ENCODE measurements at places on chromosomes 7 and 10.

- no peak for DNase-seq
Measured at GRCh38 chr7:157961731-157962457, 625.1 kb downstream of the DNAJB6 start.

DNA sequence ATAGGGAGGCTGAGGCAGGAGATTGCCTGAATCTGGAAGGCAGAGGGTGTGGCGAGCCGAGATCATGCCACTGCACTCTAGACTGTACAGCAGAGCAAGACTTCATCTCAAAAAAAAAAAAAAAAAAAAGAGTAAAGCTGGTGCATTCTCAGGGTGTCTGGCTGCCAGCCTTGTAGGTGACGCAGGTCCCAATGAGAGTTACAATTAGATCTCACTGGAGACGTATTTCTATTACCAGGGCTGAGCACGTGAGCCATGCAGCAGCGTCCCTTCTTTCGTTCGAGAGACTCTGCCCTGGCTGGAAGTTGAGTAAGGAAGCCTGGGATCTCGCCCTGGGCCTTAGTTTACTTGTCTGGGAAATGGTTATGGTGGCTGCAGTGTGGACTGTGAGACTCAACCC is 22.4 kb upstream of the ZMIZ1 start:
- DNase-seq, result no peak

DNA sequence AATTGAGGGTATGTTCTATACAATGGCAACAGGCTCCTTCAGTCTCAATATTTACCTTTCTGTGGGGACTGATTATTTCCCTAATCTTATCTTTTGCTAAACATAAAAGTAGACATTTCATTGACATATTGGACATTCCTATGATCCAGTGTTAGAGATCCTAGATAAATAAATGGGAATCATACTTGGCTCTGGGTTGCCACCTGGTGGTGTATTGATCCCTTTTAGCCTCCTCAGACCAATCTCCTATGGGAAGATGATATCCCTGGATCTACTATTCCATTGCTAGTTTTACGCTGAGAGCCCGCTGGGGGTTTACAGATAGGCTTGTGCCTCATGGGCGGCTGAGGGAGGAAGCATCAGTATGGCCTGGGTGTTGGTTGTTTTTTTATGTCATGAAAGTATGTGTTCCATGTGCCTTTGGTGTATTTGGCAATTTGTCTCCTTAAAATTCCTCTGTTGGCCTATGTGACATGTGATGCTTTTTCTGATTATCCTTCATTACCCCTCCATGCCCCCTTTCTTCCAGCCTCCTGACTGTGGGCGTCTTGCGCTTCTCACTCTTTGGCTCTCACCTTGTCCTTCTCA is 18.8 kb downstream of the CELF2 start:
- DNase-seq, result no peak

DNA sequence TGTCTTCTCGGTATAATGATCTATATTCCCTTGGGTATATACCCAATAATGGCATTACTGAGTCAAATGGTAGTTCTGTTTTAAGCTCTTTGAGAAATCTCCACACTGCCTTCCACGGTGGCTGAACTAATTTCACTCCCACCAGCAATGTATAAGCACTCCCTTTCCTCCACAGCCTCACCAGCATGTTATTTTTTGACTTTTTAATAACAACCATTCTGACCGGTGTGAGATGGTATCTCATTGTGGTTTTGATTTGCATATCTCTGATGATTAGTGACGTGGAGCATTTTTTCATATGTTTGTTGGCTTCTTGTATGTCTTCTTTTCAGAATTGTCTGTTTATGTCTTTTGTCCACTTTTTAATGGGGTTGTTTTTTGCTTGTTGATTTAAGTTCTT is 33.6 kb downstream of the KIAA1217 start:
- DNase-seq, result no peak

- no peak for DNase-seq
Measured at GRCh38 chr10:47317251-47317650, 5.0 kb upstream of the GDF2 start.

GRCh38 chr7:149624006-149624405 is 126.4 kb upstream of the ZNF746 start:
- peak; percentile 52 for DNase-seq

DNA sequence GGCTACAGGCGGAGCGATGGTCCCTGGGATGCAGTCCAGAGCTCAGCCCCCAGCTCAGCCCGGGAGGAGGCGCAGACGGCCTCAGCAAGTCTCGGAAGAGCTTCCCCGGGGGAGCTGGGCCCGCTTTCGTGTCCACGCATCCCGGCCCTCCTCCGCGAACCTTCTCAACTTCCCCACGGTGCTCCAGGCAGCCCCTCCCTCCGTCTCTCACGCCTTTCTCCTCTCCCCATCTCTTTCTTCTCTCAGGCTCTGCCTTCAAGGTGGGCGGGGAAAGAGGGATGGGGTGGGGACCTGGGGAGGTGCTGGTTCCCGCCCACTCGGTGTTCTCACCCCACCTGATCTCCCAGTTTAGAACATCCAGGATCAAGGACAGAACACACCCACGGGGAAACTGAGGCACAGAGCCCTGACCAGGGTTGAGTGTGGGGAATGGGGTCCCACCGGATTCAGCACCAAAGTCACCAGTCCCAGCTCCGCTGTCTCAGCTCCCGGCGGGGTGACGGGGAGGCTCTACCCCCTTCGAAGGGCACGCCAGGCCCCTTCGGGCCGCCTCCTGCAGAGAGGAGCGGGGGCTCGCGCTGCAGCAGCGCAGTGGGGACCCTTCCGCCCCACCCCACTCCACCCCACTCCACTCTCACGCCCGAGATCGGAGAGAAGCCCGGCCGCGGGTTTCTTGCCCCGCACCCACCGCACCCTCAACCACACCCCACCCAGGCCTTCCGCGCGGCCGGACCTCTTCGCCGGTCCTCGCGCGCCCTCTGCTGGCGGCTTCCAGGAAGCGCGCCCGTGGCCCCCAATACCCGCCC is 18.2 kb downstream of the POLL start:
- peak; percentile 85 for DNase-seq

GRCh38 chr7:44172803-44173424 is 16.3 kb downstream of the GCK start:
- DNase-seq, result no peak

DNA sequence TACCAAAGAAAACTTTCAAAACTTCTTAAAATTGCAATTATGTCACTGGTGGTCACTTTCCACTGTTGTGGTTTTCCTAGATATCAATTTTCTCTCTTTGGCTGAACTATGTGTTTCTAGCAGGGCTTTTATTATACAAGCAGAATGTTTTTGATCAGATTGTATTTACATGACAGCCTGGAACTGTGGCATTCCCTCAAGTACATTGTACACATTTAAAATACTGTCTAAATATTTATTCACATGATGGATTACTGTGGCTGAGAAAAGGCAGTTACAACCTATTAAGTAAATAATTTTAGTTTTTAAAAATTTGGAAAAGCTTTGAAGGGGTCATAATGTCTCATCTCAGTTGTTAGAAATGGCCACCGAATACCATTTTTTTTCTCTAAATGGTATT is 231.9 kb upstream of the PPP1R3A start:
- no peak for DNase-seq

DNA sequence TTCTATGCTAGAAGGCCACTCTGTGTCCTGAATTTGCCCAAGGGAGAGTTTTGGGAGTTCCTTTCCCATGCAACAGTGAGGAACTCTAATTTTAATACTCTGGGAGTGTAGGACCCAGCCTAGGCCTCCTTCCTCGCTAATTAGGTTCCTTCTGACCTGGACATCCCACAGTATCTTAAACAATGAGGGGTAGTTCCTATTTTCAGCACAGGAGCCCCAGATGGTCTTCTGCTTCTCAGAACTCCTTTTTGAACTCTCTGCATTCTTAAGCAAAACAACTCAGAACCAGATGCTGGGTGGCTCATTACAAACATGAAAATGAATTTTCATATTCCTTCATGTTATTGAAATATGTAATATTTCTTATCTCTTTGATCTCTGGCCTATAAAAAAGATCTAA is 116.9 kb downstream of the LRMDA start:
- no peak for DNase-seq

DNA sequence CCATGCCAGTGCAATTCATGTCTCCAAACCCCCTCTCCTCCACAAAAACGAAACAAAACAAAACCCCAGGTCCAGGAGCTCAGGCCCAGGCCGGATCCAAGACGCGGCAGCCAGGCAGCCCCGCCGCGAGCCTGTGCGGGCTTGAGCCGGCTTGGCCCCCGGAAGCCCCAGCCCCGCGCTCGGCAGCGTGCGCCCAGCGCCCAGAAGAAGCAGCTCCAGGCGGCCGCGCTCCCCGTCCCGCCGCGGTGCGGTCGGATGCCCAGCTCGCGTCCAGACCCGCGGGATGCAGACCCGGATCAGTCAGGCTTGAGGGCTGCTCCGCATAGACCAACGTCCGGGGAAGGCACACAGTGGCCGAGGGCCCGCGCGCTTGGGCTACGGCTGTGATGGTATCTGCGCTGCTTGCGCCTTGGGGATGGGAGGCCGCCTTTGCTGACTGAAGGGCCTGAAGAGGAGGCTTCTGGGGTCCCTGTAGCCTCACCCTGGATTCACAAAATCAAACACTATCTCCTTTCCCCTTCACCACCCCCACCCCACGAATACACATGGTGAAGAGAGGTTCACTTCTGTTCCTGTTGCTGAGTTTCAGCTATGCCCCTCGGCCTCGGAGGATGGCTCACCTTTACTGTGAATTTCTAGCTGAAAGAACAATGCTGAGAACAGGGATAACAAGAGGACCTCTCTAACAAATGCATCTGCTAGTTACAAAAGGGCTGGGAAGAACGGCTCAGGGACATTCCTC is 79.9 kb upstream of the EN2 start:
- no peak for DNase-seq

- DNase-seq, result no peak
Measured at GRCh38 chr10:93072225-93072712, 1.4 kb upstream of the CYP26A1 start.

DNA sequence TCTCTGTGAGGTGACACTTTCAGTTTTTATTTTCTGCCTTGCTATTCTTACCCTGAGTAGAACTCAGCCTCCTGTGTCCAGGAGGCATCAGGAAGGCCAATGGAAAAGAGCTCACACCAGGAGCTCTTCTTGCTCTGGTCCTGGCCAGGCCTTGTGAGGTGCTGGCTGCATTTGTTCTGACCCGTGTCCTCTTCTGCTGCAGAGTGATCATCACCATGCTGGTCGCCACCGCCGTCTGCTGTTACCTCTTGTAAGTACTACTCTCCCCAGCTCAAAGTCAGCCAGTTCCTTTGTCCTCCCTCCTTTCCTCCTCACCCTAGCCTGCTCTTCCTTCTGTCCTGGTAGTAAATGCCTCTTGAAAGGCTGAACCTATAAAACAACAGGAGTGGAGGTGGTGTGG is 1.6 kb downstream of the ATP6V0E2 start:
- no peak for DNase-seq

- DNase-seq, result no peak
Measured at GRCh38 chr10:116873134-116873533, 23.8 kb downstream of the ENO4 start.

GRCh38 chr10:80144067-80144695 is 11.7 kb downstream of the PLAC9 start:
- DNase-seq, result peak; percentile 43

DNA sequence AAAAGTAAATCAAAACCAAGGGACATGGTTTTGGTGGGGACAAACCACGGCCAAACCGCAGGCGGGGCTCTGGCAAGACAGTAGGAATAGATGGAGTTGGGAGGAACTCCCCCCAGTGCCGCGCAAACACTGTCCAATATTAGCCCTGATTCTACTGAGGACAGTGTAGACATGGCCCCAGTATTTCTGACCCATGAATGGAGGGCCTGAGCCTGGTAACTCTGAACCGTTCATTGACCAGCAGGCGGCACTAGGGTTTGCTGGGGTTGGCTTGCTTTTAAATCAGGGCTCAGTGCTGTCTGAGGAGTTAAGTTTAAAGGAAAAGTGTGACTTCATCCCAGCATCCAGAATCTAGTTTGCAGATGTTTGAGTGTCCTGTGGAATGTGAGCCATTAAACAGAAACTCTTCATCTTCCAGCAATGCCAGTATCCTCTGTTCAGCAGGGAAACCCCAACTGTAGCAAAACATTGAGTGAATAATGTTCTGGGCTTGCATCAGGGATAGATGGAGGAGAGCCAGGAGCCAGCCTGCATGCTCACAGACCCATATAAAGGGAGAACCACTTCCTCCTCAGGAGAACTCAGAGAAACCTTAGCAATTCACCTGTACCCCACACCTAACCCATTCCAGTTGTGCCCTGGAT is 147.4 kb upstream of the PRSS58 start:
- no peak for DNase-seq

DNA sequence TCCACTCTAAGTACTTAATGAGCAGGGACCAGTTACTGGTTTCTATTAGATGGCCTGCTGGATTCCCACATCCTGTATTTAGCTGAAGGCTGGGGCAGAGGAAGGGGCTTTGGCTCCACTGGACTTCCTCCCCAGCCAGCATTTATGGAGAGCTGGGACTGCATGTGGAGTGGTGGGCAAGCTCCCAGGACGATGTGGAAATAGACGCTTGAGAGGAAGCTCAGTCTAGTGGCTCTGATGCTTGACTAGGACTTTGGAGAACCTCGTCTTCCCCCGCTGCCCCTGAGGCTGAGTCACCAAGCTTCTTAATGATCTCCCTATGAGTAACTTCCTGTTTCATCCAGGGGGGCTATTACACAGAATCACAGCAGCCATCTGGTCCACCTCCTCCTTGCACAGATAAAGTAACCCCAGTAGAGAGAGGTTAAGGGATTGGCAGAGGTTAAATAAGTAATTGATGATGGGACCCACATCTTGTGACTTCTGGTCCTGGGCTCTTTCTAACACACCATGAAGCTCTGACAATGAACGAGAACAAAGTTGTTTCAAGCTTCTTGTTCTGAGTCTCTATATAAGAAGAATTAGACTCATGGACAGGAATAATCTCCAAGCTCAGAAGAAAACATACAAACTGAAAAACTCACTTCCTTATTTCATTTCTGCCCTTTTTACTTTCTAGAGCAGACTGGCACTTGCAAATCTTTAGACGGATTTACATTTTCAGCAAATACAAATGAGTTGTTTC is 126.2 kb downstream of the PRPF18 start:
- peak; percentile 50 for DNase-seq

- DNase-seq, result no peak
Measured at GRCh38 chr10:123934846-123935245, 43.2 kb upstream of the CPXM2 start.

DNA sequence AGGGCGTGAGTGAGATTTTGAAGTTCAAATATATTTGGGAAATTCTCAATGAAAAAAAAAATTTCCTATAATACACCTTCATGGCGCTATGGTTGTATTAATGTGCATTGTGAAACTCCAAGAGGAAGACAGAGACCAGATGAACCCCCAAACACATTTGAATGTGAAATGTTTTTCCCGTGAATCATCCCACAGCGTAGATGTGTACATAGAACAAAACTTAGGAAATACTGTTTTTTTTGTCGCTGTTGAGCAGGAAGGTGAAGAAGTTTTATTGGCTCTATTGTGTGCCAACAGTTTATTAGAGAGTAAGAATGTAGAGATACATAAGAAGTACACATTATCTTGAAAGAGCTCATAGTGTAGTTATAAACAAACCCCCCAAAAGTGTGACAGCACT is 134.0 kb downstream of the KCND2 start:
- no peak for DNase-seq

- no peak for DNase-seq
Measured at GRCh38 chr10:14438576-14438975, 107.9 kb upstream of the FRMD4A start.

Data from activated CD4-positive, alpha-beta T cell treated with anti-CD3 and anti-CD28 coated beads, Interleukin-2, Interleukin-6, amounts not matched to agents 100 ng/mL and 50 ng/mL, durations not matched to agents 16 hours and 8 hours (primary cell).